Inflammatory macrophage treated with lipopolysaccharide for 1 hour (primary cell): ENCODE measurements at places on chromosomes 2 and 18.

DNA sequence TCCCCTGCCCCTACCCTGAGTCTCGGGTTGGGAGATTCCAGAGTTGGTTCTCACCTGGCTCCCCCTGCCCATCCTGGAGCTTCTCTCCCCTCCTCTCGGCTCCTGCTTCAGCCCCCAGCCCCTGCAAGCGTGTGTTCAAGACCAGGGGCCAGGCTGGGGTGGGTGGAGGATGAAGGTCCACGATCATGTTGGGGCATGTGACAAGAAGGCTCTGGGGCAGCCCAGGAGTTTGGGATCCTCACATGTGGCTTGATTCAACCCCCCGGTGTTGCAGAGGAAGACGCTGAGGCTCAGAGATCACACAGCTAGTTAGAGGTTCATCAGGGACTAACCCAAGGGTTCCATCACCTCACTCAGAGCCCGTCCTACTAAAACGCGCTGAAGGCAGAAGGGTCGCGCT is 14.2 kb upstream of the TUBB6 start:
- no peak for DNase-seq

DNA sequence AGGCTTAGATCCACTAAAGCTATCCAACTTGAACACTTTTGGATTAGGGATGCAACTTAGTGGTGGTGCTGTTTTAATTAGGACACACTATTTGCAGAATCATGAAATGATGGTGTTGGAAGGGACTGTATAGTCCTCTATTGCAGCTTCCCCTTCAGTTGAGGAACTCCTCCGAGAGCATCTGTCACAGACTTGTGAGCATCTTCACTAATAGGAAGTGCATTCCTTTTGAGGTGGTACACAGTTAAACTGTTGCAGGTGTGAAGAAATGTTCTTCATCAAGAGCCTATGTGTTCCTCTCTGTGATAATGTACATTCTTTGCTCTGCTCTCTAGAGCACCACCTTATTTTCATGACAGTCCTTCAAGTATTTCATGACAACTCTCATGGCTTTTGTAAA is 197.4 kb downstream of the CAMKMT start:
- no peak for DNase-seq

DNA sequence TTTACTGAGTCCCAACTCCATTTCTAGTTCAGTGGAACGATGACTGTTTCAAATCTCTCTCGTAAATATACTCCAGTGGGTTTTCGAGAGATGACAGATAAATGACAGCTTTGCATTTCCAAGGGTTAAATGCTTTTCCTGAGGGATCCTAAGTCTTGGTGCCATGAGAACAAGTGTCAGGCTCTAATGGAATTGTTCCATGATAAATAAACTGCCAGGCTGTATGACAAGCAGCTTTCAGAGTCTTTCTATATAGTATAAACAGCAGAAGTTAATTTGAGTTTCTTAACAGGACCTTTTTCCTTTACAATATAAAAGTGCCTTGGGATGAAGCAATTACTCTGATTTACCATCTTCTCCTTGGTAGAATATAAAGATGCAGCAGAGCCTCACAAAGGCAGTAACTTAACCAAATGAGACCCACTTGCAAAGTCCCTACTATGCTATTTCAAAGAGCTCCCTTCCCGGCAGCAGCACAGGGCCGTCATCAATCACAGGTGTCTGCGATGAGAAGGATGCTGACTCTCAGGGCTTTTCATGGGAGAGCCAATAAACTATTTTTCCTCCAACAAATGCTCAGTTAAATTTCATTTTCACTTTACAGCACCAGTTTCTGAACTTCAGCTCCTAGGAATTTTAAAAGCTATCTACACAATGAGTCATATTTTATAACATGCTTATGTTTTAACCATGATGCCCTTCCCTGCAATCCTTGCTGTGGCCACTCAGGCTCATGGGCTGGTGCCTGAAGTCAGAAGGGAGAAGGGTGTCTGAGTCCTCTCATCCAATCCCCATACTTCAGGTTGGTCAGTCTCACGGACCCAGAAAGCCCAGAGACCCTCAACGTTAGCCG is 123.8 kb downstream of the AFF3 start:
- no peak for DNase-seq

GRCh38 chr18:8426401-8426800 is 182.8 kb upstream of the RAB12 start:
- DNase-seq: no peak

DNA sequence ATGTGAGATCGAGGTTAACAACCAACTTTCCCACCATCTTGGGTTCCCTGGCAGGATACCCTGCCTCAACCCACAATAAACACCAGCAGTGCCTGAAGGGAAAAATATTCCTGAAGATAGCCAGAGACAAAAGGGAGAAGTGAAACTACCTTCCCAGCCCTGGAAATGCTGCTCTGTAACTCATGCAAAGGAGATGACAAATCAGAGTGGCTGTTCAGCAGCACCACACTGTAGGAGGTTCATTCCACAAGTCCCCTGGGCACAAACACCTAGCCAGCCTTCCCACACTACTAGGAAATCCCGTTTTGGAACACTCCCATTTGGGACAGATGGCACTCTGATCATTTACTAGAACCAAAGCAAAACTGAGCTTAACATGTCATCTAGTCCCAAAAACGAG is 190.7 kb upstream of the RBBP8 start:
- no peak for DNase-seq

- DNase-seq: no peak
Observed at GRCh38 chr2:105804266-105804665, 59.6 kb downstream of the NCK2 start.

DNA sequence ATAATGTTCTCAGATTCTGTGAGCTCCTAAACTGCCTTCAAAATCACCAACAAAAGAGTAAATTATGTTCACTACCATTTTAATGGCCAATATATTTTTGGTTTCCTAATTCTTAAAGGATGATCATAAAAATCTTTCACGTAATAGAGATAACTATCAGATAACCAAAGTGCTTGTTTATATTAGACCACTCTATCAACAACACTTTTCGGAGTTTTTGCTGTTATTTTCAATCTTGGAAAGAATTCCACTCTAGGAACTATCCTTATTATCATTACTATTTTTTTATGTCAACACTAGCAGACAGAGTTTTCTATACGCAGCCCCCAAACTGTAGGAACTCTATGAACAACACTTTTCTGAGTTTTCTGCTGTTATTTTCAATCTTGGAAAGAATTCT is 782.5 kb upstream of the ZEB2 start:
- DNase-seq: no peak

DNA sequence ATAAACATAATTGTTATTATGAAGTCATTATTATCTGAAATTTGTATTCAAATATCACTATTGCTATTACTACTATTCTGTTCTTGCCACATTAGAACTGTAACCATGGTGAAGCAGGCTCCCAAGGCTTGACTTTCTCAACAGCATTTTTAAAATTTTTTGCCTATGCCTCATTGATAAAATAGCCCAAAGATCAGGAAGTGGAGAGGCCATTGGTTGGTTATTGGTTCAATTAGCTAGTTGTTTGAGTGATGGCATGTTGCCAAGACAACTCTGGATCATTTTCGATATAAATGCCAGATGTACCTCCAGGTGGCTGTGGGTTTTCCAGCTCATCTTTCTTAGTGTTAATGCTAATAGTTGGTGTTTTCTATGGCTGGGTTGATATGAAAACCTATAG is 513.5 kb downstream of the TRIB2 start:
- no peak for DNase-seq

- no peak for DNase-seq
Observed at GRCh38 chr18:23779696-23780303, 90.5 kb downstream of the LAMA3 start.

GRCh38 chr18:8252371-8252770 is 356.9 kb upstream of the RAB12 start:
- DNase-seq: no peak

DNA sequence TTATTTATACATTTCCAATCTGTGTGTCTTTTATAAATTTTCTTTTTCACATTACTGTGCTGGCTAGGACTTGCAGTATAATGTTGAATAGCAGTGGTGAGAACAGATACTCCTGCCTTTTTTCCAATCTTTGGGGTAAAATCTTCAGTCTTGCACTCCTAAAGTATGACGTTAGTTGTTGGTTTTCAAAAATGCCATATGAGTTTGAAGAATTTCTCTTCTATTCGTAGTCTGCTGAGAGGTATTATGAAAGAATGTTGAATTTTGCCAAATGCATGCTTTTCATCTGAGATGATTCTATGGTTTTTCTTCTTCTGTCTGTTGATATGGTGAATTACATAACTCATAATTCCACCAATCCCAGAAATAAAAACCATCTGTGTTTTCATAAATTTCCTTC is 335.3 kb upstream of the CHST9 start:
- no peak for DNase-seq
